ENCODE measurements at places on chromosomes 2 and 18.
A peak's percentile ranks its signal among the peaks of the same experiment; 100 is the strongest.

- DNase-seq = peak; percentile 41
Measured at GRCh38 chr18:22230471-22230945, 61.1 kb downstream of the GATA6 start.

- no peak for DNase-seq
Measured at GRCh38 chr2:219570194-219570923, 980 bp downstream of the OBSL1 start.

DNA sequence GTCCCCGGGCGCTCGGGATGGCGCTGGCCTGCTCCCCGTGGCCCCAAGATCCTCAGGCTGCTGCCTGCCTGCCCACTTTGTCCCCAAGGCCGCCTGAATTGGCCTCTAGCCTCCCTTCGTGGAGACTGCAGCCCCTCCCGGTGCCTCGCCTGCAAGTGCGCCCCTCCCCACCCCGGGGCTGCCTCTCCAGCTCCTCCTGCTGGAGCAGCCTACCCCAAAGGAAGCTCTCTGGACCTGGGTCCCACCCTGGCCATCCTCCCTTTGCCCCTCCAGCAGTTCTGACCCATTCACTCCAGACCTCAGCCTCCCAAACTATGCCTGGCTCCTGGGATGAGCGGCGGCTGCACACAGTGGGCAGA, 6.2 kb downstream of the ESPNL start:
- no peak for DNase-seq

DNA sequence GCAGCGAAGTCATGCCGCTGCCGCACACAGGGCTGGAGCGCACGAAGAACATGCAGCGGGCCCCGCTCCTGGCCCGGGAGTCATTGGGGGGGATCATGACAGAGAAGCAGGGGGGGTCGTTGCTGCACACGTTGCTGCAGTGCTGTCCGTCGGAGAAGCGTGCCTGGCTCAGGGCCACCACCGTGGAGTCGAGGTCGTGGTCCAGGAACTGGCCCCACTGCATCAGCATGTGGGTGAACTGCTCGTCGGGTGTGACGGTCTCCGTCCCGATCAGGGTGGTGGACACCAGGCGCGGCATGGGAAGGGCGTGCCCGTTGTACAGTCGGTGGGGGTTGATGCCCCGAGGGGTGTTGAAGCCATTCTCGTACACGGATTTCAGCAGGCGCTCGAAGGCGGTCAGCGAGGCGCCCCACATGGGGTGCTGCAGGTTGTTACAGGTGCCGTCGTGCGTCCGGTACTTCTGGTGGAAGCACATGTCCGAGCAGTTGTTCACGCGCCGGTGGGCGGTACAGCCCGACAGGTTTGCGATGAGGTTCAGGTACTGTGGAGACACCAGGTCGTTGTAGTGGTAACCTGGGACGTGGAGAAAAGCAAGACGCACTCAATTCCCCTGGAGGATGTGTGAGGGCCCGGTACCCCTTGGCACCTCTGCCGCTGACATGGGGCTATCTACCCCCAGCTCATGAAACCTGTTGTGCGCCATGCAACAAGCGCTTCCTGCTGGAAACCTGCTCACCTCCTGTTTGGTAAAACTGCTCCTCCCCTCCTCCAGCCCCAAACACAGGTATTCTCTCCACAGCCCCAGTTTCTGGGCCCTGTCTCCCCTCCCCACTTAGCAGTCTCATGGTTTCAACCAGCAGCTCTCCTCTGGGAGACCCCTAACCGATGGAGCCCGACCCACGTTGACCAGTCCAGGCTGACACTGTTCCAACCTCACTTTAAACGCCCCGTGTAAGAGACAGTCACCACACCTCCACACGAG, 94.9 kb downstream of the PXDN start:
- no peak for DNase-seq

DNA sequence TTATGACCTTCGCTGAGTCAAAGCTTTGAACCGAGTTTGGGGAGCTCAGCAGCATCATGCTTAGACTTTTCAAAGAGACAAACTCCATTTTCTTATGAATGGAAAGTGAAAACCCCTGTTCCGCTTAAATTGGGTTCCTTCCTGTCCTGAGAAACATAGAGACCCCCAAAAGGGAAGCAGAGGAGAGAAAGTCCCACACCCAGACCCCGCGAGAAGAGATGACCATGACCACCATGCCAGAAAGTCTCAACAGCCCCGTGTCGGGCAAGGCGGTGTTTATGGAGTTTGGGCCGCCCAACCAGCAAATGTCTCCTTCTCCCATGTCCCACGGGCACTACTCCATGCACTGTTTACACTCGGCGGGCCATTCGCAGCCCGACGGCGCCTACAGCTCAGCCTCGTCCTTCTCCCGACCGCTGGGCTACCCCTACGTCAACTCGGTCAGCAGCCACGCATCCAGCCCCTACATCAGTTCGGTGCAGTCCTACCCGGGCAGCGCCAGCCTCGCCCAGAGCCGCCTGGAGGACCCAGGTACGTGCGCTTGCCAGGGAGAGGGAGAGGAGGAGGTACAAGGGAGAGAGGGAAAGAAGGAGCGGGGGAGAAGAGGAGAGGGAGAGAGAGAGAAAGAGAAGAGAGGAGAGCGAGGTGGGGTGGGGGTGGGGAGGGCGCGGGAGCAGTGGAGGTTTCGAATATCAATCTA, at the start of gene DLX1:
Gene DLX1, plus strand, starts transcription at position 48 of the 700 bp plus-strand sequence. Its CDS starts 171 bp downstream, at position 219.
- no peak for DNase-seq

- no peak for DNase-seq
Measured at GRCh38 chr2:135762022-135762421, 20.4 kb downstream of the UBXN4 start.

DNA sequence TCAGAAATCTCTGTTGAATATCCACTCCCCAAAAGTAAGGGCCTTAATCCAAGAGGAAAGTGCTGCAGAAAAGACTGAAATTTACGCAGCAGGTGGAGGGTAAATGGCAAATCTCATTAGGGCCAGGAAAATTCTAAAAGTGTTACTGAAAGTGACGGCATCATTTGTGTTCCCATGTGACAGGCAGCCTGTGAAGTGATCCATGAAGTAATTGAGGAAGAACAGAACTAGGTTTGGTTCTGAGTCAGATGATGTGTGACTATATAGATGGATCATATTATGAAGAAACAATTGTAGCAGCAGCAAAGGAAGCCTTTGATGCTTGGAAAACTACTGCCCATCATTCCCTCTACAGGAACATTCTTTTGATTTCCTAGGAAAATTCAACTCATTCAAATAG, 401.2 kb downstream of the TGIF1 start:
- no peak for DNase-seq

DNA sequence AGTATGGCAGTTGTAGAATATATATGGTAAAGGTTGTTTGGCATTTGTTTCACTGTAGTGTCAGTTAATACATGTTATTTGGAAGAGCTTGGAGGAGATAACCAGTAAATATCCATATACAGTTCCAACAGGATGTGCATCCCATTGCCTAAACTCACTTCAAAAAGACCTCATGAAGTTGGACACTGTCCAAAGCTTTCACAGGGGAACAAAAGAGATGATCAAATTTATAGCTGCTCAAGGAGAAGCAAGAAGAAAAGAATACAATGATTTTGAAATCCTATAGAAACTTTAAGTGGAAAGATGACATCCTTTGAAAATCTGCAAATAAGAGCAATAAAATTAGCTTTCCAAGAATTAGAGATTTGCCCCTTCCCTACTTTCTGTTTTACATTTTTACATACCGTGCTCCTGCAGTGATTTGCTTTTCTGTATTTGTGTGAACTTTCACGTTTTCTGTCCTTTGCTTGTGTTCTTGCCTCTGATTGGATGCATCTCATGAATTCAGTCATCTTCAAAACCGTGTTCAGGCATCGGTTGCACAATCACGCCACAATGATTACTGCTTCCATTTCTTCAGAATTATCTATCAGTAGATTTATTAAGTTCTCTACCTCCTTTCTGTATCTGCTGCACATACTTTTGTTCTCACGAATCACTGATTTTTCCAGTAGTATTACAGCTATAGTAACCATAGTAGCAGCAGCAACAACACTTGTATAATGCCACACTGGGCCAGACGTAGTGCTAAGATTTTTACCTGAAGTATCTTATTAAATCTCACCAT, 83.8 kb downstream of the PARD3B start:
- DNase-seq = no peak

DNA sequence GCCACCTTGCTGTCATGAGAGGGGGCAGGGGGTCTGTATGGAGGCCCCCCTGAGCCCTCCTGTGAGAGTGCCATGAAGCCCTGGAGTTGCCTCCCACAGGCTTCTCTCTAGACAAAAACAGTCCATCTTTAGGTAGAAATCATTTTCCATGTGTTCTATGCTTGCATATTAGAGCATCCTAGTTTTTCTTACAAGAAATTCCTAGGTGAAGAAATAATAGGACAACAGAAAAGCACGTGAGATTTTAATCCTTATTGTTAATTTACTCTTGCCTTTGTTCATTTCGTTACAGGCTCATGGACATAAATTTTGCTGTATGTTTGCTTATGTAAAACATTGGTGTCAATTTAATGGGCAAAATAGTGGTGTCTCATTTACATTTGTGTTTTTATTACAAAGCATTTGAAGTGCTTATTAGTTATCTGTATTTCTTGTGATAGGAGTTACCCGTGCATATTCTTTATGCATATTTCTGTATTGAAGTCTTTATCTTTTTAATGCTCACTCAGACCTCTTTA, 336.9 kb upstream of the RAB6C start:
- no peak for DNase-seq

DNA sequence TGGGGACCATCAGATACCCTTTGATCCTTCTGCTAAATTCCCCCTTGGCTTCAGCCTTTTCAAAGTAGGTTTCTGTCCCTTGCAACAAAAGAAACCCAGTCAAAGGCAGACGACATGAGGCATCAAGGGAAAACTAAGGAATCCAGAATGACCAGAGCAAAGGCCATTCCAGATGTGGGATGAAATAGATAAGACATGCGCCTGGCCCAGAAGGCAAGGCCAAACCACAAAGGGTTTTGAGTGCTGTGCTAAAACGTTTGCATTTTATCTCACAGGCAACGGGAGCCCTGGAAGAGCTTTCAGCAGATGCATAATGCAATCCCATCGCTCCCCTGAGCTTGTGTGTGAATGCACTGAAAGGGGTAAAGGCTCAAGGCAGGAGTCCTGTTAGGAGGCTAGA, 17.7 kb downstream of the CXCR1 start:
- no peak for DNase-seq

All from epithelial cell of prostate (primary cell).